ENCODE measurements at places on chromosomes 5 and 9.

DNA sequence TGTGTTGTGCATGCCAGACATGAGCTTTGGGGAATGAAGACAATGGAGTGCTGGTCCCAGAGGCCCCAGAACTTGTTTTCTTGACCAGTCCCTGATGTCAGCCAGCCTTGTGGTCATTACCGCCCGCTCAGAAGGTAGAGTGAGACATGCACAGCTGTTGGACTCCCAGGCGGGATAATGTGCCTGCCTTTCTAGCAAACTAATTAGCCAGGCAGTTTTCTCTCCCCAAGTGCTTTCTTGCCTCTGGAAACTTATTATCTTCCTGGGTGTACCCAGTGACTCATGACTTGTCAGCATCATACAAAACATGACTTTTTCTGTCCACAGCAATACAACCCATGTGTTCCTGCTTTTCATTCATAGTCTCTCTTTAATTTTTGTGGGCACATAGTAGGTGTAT lies 131.1 kb downstream of the RMI1 start:
- DNase-seq, result no peak

- DNase-seq, result no peak
These were observed 191.0 kb downstream of the RAB3C start for GRCh38 chr5:58773744-58774441.

DNA sequence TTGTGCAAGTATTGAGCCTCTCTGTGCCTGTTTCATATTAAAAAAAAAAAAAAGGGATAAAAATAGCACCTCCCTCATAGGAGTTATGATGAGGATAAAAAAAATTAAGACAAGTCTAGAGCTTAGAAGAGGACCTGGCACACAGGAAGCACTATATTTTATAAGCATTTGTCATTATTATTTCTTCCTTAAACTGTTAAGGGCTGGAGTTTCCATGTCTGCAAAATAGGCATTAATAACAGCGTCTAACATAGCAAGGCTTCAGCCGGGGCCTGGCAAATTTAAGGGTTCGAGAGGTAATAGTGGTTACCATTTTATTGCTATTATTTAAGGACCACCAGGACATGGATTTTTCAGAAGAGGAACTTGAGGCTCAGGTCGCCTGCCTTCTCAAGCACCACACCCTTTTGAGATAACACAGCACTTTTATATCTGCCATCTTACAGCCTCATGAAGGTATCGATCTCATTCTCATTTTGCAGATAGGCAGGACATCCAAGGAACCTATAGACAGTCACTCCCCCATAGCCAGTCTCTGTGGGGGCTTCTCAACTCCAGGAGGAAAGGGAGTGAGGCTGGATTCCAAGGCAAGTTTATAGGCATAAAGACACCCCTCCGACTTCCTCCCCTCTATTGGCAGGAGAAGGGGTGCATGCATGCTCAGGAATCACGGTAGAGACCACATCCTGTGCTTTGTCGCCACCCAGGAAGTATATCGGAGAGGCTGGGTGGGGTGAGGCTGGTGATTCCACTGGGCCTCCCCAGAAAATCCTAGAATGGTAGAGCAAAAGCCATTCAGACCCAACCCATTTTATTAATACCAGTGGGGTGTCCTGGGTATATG lies 2.4 kb downstream of the ANXA6 start:
- no peak for DNase-seq

DNA sequence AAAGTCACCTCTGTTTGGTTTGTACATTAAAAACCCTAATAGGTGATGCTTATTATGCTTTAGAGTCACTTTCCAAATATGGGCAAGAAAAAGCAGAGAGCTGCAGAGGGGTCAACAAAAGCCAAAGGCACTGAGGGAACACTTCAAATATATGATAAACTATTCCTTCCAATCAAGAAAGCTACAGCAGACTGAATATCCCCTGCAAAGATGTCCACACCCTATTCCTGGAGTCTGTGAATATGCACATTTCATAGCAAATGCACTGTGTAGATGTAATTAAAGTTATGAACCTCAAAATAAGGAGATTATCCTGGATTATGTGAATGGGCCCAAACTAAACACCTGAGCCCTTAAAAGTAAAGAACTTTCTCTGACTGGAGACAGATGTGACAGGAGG lies 74.3 kb downstream of the ABCA1 start:
- no peak for DNase-seq

DNA sequence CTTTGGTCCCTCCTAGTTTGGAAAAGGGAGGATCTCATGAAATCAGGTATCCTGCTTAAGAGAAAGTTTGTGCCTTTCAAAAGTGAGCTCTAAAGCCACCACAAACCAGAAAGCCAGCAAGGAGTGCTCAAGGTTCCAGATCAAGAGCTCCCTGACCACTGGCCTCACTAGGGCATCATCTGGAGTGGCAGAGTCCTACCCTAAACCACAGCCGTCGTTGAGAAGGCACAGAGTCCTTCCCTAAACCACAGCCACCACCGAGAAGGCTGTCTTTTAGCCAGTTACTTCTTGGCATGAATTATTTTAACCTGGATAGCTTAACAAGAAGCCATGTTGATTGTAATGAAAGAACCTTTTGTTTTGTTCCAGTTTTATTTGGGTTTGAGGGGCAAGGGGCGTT lies 102.9 kb downstream of the FRMD3 start:
- no peak for DNase-seq

- no peak for DNase-seq
These were observed 74.0 kb downstream of the C9orf85 start for GRCh38 chr9:71985297-71985911.

DNA sequence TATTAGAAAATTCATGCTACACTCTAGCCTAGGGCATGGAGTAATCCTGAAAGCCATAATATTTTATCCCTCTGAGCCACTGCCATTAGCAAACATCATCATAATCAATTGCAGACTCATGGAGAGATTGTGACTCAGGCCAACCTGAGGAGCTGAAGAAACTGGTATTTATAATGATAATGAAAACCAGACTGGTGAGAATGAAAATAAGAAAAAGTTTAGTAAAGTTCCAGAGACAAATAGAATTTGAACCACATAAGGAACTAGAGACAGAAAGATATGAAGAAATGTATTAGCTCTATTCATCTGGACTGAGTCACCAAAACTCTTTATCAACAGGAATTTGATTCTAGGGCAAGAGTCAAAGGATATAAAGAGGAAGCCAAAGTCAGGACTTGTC lies 158.7 kb downstream of the DRD1 start:
- DNase-seq, result no peak

GRCh38 chr5:10567781-10568321 lies 4.0 kb downstream of the ANKRD33B start:
- DNase-seq, result no peak

DNA sequence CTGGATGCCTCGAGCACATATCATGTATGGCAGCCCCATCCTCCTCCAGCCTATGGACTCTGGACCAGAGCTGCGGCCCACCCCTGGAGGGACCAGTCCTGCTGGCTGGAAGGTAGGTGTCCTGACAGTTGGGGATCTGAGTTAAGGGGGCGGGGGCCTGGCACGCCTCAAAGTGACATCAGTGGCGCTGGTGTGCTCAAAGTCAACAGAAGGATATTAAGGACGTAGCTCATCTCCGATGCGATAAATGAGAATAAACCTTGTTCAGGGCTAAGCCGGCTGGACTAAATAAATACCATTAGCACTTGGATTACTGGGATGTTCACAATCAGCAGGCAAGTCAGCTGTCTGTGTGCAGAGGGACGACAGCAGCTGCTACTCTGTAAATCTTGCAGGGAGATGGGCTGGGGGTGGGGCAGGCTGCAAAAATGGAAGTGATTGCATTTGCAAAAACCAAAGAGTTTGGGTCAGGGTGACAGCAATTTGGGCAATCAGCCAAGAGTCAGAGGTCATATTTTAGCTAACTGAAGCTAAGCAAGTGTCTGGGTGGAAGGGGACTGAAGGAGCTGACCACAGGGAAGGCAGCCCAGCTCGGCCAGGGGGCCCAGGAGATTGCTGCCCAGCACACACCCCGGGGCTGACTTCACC lies 80.0 kb upstream of the LRRTM2 start:
- DNase-seq, result no peak

DNA sequence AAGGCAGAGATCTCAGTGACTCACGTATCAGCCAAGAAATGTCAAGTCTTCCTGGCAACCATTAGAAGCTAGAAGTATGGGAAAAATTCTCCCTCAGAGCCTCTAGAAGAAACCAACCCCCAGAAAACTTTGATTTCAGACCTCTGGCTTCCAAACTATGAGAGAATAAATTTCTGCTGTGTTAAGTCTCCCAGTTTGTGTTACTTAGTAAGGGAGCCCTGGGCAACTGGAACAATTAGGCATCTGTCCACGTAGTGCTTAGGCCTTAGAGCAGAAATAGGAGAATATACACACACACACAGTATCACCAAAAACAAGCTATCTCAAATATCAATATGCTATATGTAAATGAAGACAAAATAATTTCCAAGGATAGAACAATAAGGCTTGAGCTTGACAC lies 894.8 kb upstream of the CDH10 start:
- DNase-seq, result no peak

GRCh38 chr5:173298213-173298926 lies 29.8 kb downstream of the STC2 start:
- DNase-seq, result no peak

GRCh38 chr5:167765352-167765751 lies 526.1 kb upstream of the WWC1 start:
- DNase-seq, result no peak

GRCh38 chr5:147483188-147483790 lies 26.6 kb downstream of the DPYSL3 start:
- DNase-seq, result no peak

DNA sequence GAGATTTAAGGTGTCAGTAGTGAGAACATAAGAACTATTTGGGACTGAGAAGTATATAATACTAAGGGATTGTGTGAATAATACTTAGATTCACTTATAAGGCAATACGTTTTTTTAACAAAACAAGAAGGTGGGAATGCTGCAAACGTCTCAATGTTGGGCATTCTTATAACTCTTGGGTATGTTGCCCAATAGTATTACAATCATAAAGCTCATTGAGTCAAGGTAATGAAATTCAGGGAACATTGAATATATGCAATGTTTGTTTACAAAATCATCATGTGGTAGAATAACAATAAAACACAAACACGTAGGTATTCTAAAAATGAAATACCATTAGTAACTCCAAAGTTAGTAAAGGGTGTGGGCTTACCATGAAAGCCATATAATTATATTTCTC lies 400.7 kb downstream of the KIAA0825 start:
- DNase-seq, result no peak

GRCh38 chr5:108430931-108431608 lies 49.2 kb upstream of the FBXL17 start:
- DNase-seq, result no peak

GRCh38 chr9:127140181-127140580 lies 17.7 kb upstream of the ANGPTL2 start:
- no peak for DNase-seq

- DNase-seq, result no peak
These were observed 226.6 kb downstream of the CD180 start for GRCh38 chr5:66969963-66970362.

GRCh38 chr5:104569621-104570020 lies 1007.0 kb upstream of the NUDT12 start:
- DNase-seq, result no peak

- no peak for DNase-seq
These were observed 2.1 kb downstream of the SMIM32 start for GRCh38 chr5:136190904-136191303.

GRCh38 chr9:138022756-138023393 lies 145.3 kb downstream of the CACNA1B start:
- DNase-seq, result no peak

DNA sequence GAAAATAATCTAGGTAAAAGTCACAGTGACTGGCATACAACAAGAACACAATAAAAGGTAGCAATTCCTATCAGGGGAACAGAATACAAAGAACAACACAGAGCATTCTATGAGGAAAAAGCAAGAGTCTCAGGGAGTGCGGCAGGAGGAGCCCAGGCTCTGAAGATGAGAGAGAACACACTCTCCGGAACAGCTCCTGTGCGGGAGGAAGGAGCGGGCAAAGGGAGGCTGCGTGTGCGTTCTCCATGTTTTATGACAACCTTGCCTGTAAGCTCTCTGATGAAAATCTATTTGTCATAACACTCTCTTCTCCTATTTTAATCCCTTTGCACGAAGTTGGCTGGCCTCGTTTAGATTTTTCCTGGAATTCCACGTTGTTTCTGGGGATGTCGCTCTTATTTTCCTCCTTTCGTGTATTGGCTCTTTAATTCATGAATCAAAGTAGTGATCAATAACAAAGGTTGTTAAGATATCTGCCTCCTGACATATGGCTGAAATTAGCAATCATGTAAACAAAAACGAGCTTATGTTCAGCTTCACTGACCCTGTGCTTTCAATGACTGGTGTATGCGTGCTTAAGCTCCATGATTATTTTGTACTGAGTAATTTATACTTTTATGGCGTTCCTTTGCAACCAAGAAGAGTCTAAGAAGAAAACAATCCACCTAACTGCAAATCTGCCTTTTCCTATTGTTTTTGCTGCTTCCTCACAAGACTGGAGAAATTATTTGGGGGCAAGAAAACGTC lies 109.5 kb downstream of the MYO10 start:
- no peak for DNase-seq

DNA sequence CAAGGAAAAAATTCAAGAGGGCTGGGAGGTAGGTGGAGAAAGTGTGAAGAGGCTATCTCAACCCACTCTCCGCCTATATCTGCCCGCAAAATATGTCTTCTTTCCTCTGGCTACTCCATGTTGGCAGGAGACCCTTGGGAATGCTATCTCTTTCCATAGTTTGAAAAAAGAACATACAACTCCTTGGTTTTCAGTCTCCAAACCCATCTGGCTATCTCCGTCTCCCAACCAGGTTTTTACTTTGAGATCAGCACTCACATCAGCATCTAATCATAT lies 109.9 kb upstream of the IFNE start:
- DNase-seq, result no peak

DNA sequence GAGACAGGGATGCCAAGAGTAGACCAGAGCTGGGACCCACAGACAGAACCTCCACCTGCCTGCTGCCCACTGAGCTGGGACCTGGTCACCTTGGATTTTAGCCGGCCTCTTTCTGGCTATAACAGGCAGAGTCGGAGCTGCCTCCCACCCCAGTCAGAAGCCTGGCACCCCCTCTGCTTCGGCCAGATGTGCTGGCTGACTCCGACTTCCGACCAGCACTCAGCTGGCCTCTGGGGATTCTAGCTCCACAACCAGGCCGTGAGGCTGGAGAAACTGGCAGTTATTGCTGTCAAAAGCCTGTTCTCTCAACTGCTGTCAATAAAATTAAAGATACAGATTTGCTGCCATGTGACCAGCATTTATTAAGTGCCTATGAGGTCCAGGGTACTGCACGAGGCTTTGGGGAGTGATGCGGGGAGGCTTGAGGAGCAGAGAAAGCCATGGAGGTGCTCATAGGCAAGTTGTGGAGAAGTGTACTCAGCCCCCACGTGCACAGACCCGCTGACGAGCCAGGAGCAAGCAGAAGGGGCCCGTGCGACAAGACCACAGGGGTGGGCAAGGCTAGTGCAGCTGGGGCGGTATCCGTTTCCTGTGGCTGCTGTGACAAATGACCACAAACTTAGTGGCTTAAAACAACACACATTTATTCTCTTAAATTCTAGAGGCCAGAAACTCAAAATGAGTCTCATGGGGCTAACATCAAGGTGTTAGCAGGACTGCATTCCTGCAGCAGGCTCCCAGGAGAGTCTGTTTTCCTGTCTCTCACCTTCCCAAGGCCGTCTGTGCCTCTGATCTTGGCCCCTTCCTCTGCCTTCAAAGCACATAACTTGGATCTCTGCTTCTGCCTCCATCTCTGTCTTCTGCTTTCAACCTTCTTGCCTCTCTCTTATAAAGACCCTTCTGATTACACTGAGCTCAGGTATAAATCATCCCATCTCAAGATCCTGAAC lies 13.1 kb downstream of the GFI1B start:
- no peak for DNase-seq

- DNase-seq, result no peak
These were observed 1.4 kb downstream of the IRF1 start for GRCh38 chr5:132489051-132489770.

GRCh38 chr9:76101491-76101890 lies 211.0 kb downstream of the PCSK5 start:
- DNase-seq, result no peak
